ENCODE measurements at places on chromosomes 6 and 20. TPM values are rescaled to one million over a fixed set of nuclear protein-coding genes. Genes with fewer than 3 reads are reported as not detected.

- DNase-seq: no peak
These were observed 335.0 kb upstream of the TSHZ2 start for GRCh38 chr20:52637201-52637600.

- no peak for DNase-seq
These were observed 32.0 kb downstream of the CFAP61 start for GRCh38 chr20:20084296-20084752.

GRCh38 chr20:32206760-32207625 lies 550 bp downstream of the PLAGL2 start:
- DNase-seq: peak; percentile 42

DNA sequence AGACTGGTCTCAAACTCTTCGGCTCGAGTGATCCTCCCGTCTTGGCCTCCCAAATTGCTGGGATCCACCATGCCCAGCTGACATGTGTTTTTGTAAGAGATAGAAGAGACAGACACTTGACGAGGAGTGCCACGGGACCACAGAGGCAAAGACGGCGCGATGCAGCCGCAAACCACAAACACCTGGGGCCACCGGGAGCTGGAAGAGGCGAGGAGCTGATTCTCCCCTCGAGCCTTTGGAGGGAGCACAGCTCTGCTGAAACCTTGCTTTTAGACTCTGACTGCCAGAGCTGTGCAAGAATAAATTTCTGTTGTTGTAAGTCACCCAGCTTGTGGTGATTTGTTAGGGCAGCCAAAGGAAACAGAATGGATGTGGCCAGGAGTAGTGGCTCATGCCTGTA lies 46.9 kb downstream of the TFAP2C start:
- no peak for DNase-seq

- no peak for DNase-seq
These were observed 246.0 kb downstream of the PHACTR1 start for GRCh38 chr6:12962529-12962928.

- no peak for DNase-seq
These were observed 154.3 kb downstream of the ANKRD60 start for GRCh38 chr20:58073945-58074856.

DNA sequence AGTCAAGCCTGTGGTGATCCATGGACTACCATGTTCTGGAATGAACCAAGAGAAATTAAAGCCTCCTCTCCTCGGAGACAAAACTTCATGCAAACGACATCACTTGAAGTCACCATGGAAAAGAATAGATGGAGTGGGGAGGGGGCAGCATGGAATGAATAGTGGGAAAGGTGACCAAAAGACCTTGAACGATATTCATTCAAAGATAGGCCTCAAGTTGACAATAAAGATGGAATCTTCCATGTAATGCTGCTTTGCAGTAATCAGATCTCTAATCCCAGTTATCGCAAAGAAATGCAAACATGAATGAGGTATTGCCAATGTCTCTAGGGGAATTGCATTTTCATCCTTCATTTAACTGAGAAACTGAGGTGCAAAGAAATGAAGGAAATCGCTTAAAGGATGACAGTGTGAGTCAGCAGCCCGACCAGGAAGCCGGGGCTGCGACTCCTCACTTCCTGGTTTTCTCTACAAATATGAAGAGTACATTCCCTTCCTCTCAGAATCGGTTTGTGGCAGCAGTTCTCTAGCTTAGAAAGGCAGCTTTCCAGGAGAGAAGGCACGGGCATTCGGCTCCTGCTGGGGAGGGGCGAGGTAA lies 65.6 kb upstream of the RREB1 start:
- no peak for DNase-seq

VGLL2 gene
- not detected for total RNA-seq

SLC4A11 gene
- 0.95 TPM for total RNA-seq

- DNase-seq: no peak
These were observed 656.9 kb downstream of the PTPRT start for GRCh38 chr20:42532831-42533230.
